ENCODE measurements at places on chromosomes 2 and 18. TPM values are rescaled to one million over a fixed set of nuclear protein-coding genes. Genes with fewer than 3 reads are reported as not detected.

DNA sequence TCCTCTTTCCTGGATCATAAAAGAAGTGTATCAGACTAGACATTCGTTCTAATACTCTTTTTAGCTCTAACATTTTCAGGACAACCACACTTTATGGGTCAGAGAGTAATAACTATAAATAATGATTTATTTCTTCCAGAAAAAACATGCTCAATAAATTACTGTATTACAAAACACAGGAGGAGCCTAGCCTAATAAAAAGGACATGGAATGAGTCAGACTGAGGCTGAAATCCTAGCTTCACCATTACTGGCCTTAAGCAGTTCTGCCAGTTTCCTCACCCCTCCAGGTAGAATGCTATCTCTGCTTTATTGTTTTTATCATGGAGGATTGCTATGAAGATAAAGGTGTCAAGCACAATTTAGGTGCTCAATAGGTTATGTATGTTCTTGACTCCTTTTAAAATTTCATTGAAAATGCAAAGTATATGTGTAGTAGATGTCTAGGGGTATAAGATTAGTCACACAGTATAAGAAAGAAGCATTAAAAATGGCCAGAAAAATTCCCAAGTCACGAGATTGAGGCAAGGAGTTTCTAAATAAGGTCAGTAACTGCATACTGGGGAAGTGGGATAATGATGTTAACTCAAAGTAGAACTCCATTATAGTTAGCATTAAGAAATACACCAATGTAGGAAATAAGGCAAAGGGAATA lies 105.5 kb upstream of the NEUROD1 start:
- no peak for DNase-seq

The CFAP221 gene
- 38.8 TPM for polyA plus RNA-seq

DNA sequence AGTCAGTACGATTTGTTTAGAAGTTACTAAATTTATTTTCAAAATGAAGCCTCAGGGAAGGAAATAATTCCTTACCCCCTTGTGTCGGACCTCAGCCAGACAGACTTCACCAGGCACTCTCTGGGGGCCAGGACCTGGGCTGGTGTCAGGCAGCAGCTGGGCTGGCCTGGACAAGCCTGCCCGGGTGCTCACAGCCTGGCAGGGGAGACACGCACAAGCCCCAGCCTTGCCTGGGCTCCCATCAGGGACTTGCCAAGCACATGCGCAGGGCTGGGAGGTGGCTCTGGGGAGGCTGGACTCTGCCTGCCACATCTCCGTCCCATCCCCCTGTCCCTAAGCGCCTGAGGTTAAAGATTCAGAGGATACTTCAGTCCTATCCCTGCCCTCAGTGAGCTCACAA lies 56.8 kb upstream of the HS6ST1 start:
- DNase-seq, result no peak

DNA sequence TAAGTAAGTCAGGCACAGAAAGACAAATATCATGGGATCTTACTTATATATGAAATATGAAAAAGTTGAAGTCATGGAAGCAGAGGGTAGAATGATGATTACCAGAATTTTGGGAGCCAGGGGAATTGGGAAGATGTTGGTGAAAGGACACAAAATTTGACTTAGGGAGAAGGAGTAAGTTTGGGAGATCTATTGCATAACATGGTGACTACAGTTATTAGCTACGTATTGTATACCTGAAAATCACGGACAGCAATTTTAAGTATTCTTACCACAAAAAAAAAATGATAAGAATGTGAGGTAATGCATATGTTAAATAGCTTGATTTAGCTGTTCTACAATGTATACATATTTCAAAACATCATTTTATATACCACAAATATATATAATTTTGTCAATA lies 94.2 kb upstream of the COL5A2 start:
- DNase-seq, result no peak

DNA sequence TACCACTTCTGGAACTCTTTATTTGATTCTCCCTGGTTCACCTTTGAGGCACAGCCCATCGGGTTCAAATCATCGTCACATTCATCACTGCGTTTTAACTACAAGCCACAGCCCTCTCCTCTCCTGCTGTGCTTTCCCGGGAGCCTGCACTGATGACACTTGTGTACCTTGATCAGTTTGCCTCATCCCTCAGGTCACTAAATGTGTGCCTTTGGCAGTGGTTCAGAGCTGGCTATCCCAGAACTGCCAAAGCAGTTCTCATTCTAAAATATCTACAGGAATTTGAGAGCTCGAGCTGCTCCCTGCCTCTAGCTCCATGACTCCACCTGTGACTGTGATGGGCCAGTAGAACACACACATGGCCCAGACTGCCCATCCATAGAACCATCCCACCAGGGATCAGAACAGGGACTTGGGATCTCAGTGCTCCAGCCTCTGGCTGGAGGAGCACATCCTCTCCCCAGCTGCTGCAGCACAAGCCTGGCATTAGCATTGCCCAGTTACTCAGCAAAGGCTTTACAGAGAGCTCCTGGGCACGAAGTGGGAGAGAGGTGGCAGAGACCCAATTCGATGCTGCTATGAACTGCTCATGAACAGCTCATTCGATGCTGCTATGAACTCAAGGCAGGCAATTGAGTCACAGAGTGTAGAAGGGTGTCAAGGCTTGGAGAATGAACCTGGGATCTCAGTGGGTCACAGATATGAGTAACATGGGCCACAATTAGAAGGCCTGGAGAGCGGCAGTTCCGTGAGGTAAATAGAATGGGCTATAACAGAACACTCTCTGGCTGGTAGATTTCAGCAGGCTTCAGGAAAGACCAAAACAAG lies 41.9 kb downstream of the EVA1A start:
- DNase-seq, result no peak

DNA sequence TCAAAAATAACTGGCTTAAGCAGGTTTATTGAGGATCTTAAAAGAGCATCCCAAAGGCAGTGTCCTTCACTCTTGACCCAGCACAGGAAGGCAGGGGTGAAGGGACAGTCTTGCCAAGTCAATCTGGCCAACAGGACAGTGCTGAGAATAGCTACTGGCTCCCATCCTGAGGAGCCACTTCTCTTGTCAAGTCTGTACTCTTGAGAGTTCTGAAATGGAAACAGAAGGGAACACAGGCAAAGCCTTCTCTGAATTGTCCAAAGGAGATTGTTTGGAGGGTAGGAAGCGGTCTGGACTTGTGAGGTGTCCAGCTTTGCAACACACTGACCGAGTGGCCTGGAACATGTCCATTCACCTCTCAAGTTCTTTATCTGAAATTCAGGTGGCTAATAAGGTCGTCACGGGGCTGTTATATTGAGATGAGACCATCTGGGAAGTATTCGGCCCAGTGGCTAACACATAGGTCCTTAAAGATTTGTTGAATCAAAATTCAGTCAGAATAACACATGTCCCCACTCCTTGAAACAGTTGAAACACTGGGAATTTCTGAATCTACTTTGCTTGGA lies 99.5 kb upstream of the FHL2 start:
- DNase-seq, result no peak

- DNase-seq, result no peak
These were observed 106.4 kb upstream of the HNMT start for GRCh38 chr2:137857881-137858280.

GRCh38 chr2:237885931-237886684 lies 26.7 kb downstream of the RAMP1 start:
- DNase-seq, result no peak

DNA sequence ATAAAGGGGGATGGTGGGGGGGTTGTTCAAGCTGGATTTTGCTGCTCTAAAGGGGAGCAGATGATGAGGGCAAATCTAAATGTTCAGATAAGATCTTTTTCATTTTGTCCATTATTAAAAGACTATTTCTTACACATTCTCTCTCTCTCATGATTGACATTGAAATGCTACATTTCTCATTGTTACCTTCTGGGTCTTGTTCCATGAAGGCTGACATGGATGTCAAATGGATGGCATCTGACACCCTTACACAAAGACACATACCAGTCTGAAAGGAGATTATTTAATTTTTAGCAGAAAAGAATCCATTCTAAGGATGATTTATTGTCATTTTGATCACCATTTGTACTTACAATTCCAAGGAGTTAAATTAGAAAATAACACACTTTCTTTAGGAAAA lies 11.1 kb downstream of the FZD7 start:
- no peak for DNase-seq

DNA sequence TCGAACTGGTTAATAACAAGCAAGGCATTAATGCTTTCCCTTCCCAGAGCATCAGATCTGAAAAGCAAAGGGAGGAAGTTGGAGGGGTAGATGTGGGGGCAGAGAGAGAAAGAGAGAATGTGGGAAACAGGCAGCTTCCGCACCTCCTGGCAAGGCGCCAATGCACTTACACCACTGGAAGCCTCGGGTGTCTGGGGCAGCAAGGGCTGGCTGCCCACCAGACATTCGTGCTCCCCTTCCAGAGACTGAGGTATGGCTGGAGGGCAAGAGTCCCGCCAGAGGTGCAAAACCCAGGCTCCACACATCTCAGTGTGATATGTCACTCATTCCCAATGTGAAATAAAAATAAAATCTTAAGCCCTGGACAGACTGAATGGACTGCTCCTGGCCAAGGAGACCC lies 46.4 kb downstream of the TEX51 start:
- no peak for DNase-seq

DNA sequence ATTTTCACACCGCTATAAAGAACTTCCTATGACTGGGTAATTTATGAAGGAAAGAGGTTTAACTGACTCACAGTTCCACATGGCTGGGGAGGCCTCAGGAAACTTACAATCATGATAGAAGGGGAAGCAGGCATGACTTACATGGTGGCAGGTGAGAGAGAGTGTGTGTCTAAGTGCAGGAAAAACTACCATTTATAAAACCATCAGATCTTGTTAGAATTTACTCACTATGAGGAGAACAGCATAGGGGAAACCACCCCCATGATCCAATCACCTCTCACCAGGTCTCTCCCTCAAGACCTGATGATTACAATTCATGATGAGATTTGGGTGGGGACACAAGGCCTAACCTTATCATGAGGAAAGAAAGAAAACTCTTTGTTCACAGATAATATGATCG lies 174.6 kb downstream of the SRBD1 start:
- DNase-seq, result no peak

The TBR1 gene
- 0.03 TPM for polyA plus RNA-seq

DNA sequence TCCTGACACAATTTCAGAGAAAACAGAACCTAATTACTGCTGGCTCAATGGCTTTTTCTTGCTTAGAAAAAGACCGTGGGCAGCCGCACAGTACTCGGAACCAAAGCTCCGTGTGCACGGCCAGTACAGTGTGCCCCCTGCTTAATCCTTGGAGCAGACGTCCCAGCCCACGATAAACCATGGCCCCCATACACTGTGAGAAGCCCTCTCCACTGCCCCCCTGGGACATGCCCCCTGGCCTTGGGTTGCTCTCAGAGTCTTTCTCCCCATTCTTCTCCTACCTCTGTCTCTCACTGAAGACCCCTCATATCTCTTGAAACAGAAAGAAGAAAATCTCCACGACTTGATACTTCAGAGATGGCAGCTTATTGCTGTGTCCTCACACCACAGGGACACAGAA lies 44.0 kb downstream of the CYP26B1 start:
- no peak for DNase-seq

- no peak for DNase-seq
These were observed 63.2 kb downstream of the ZEB2 start for GRCh38 chr2:144456680-144457079.

The TMEM247 gene
- polyA plus RNA-seq, result not detected

GRCh38 chr2:67216103-67216502 lies 181.0 kb upstream of the ETAA1 start:
- no peak for DNase-seq

The CFAP65 gene
- polyA plus RNA-seq, result 0.28 TPM

The FAM98A gene
- 58.5 TPM for polyA plus RNA-seq

GRCh38 chr2:192137451-192137850 lies 57.3 kb downstream of the TMEFF2 start:
- no peak for DNase-seq

The DYNAP gene
- 0.08 TPM for polyA plus RNA-seq

The ST6GAL2 gene
- 24.7 TPM for polyA plus RNA-seq

The LHCGR gene
- polyA plus RNA-seq, result 0.37 TPM

The RDH14 gene
- polyA plus RNA-seq, result 38.9 TPM

- DNase-seq, result no peak
These were observed 176.2 kb downstream of the LDLRAD4 start for GRCh38 chr18:13394801-13395200.

The PLEKHH2 gene
- polyA plus RNA-seq, result 66.9 TPM

Measured in left kidney (tissue), 8 donors.